Stimulated activated CD4-positive, alpha-beta T cell treated with anti-CD3 and anti-CD28 coated beads, TNF-alpha, amount 100 ng/mL, for 1 hour (primary cell): ENCODE measurements at places on chromosomes 16 and 17.

- no peak for DNase-seq
Measured at GRCh38 chr16:4264546-4264945, 8.3 kb downstream of the TFAP4 start.

DNA sequence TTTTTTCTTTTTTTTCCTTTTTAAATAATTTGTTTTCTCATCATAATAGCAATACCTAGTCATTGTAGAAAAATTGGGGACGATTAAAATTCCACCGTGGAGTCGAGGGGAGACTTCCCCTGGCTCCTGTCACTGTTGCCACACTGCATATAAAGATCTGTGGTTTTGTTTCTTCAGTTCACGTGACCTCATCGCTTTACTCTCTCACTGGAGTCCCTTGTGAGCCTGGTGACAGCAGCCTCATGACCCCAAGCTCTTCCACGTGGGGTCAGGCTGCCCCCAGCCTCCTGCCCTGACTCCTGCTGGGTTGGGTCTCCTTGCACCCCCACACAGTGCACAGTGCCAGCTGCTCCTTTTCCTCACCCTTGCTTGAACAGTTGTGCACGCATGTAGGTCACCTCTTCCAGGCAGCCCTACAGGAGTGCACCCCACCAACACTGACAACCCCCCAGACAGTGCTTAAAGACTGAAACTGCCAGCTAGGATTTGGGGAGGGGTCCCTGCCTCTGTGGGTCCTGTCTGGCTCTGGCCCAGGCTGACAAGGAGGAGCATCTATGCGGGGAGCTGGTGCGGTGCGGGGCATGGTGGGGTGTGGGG lies 7.3 kb upstream of the METRNL start:
- no peak for DNase-seq

GRCh38 chr17:4329838-4330237 lies 36.6 kb downstream of the UBE2G1 start:
- no peak for DNase-seq

GRCh38 chr17:20852990-20853370 lies 189.8 kb downstream of the USP22 start:
- DNase-seq, result no peak

GRCh38 chr17:62093188-62094155 lies 28.4 kb upstream of the MED13 start:
- no peak for DNase-seq
